ENCODE measurements at places on chromosomes 6 and 20.

DNA sequence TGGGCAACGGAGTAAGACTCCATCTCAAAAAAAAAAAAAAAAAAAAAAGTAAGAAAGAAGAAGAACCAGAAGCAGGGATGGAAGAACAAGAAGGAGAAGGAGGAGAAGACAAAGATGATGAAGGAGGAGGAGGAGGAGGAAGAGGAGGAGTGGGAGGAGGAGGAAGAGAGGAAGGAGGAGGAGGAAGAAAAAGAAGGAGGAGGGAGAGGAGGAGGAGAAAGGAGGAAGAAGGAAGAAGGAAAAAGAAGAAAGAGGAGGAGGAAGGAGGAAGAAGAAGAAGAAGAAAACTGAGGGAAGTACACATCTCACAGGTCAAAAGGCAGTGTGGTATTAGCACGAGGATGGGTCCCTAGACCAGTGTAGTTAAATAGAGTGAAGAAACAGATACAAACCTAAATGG is 65.1 kb upstream of the SCAF8 start:
- DNase-seq = no peak

DNA sequence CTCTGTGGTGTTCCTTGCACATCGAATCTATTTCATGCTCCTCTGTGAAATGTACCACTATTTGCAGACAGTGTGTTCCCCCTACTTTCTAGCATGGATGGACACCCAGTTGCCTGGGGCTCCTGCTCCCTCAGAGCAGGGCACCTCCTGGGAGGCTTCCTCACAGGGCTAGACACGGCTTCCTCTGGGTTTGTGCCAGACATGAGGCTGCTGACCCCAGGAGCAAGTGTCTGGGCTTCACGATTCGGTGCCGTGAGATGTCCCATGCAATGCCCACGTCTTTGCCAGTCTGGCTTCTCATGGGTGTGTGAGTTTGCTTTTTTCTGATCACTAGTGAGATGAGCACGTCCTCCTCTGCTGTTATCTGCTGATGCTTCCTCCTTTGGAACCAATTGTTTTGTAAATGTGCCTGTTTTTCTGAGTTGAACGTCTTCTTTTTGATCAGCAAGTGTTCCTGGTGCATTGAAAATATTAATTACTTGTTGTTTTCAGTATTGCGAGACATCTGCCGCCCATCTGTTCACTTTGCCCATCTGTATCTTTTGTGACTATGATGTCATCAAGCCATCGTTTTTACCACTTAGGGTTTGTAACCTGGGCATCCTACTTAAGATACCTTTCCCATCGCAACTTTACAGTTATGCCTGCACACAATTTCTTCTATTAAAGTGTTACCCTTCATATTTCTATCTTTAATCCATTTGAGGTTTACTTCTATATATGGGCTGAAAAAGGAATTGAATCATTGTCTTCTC is 92.0 kb downstream of the TTLL2 start:
- no peak for DNase-seq

GRCh38 chr6:5994999-5995657 is 11.6 kb downstream of the NRN1 start:
- DNase-seq = no peak

DNA sequence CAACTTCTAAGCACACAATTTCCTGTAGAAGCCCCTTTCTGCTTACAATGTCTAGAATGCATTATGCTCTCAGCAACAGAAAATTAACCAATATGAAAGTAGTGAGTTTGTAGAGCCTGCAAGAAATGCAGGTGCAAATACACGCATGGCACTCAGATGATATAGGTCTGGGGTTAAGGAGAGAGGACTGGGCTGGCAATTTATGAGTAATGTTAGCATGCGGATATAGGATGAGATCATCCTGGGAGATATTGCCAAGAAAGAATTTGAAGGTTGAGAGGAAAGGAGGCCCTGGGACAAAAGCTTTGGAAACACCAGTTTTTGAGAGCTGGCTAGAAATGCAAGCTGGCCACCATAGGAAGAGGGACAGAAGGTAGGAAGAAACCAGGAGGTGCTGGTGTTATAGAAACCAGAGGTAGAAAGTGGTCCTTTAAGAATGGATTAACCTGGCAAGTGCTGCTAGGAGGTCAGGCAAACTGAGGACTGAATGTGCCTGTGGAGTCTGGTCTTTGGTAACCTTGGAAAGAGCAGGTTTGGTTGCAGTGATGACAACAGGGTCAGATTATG is 183.2 kb upstream of the MYLIP start:
- DNase-seq = no peak

DNA sequence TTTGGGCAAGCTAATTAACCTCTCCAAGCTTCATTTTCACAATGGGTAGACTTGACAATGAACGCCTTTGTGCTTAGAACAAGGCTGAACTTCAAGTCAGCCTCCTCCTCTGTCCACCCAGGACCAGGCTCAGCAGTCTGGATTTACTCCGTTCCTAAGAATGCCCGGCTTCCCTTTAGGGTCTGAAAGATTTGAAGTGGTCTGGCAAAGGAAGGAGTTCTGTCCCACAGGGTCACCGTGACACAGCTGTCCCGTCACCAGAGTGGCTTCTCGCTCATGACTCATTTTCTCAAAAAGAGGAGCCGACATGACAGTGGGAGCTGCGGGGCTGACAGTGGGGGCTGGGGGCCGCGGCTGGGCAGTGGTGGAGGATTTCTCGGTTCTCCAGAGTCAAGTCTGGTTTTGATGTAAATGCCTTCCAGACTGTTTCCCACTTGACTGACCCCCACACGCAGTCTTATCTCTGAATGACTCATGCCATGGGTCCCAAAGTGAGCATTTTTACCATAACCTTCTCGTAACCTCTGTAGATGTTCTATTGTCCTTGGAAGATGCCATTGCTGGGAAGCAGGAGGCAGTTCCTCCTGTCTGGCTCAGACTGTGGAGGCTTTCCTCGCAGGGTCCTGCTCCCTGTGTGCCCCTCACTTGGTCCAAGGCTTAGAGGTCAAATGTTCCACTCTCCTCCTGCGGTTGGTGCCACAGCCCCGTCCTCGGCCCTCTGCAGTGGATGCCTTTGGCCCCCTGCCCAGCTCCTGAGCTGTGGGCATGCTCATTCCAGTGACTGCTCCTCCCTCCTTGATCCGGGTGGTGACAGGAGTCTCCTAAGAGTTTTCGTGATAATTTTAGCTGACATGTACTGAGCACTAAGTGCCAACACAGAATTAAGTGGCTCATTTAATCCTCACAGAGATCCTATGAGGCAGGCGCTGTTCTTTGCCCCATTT is 253.1 kb downstream of the FNDC1 start:
- DNase-seq = no peak

DNA sequence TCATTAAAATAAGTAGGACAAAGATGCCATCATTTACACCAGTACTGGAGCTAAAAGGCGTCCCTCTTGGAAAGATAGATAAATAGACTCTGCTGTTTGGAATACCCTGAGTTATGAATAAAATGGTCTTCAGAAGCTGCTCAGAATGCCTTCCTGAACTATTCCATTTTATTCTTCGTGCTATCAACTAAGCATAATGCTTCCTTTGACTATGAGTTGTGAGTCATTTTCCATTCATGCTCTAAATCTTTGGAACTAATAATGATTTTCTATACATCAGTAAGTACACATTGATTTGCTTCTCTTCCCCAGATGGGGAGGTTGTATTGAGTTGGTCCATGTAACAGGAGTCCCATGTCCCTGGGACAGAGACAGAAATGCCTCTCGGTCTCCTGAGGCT is 98.3 kb upstream of the PDE7B start:
- no peak for DNase-seq

- DNase-seq = no peak
These were observed 470.9 kb downstream of the TFAP2A start for GRCh38 chr6:9943986-9944385.

- no peak for DNase-seq
These were observed 43.6 kb upstream of the IYD start for GRCh38 chr6:150325066-150325772.

DNA sequence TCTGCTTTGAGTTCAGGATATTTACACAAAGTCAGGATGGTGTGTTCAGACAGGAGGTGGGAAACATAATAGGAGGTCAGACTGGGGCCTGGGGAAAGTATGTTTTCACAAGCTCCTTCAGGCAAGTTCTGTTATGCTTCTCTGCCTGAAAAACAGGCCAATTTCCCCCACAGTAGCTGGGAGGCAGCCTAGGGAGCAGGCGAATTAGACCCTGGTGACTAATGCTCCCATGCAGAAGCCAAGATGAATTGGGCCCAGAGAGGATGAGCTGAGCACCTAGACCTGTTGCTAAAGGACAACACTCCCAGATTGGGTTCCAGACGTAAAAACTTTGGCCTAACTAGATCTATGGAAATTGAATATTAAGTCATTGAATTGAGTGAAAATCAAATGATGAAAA is 142.2 kb upstream of the MAP3K7 start:
- no peak for DNase-seq

GRCh38 chr20:54076259-54076658 is 5.9 kb upstream of the BCAS1 start:
- no peak for DNase-seq

- DNase-seq = no peak
These were observed 30.9 kb upstream of the CD83 start for GRCh38 chr6:14086701-14087100.

- DNase-seq = no peak
These were observed 56.5 kb upstream of the PKIB start for GRCh38 chr6:122553697-122554096.

- no peak for DNase-seq
These were observed 6.5 kb downstream of the MBOAT1 start for GRCh38 chr6:20205722-20206161.

- DNase-seq = no peak
These were observed 108.7 kb downstream of the CARMIL1 start for GRCh38 chr6:25387911-25388310.

GRCh38 chr6:153634416-153634815 is 404.6 kb upstream of the OPRM1 start:
- DNase-seq = no peak

DNA sequence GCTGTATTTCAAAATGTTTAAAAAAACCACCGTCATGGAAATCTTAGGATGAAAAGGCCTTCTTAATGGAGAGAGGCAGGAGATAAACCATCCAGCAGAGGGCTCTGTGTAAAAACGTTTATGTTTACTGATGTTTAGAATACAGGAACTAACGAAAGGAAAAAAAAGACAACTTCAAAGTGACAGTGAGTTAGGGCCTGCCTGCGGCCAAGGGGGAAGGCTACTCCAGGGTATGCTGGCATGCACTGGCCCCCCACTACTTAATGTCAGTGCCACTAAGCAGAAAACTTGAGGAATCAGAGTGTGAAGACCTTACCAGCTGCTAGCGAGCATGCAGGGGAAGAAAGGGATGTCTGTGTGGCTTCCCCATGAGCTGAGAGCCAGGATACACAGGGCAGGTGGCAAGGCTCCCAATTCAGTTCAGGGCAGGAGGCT is 47.7 kb downstream of the AKAP7 start:
- DNase-seq = no peak

- no peak for DNase-seq
These were observed 201.9 kb downstream of the MOXD1 start for GRCh38 chr6:132199343-132199742.

- DNase-seq = no peak
These were observed 20.2 kb upstream of the REV3L start for GRCh38 chr6:111503194-111503593.

- DNase-seq = no peak
These were observed 11.3 kb upstream of the NSFL1C start for GRCh38 chr20:1477896-1478490.

GRCh38 chr20:62832951-62833391 is 16.1 kb downstream of the COL9A3 start:
- no peak for DNase-seq

GRCh38 chr20:37567331-37567665 is 39.6 kb upstream of the BLCAP start:
- DNase-seq = no peak

DNA sequence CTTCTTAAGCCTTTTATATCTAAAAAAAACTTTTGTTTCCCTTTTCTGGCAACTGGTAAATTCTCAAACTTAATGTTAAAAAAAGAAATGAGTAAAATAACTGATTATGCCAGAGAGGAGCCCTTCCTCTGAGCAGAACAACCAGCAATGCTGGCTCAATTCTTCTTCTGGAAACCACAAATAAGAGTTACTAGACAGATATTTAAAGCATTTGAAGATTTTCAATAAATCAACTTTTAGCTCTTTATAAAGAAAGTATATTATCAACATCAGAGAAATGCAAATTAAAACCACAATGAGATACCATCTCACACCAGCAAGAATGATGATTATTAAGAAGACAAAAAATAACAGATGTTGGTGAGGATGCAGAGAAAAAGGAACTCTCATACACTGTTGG is 61.1 kb upstream of the TCF21 start:
- no peak for DNase-seq

DNA sequence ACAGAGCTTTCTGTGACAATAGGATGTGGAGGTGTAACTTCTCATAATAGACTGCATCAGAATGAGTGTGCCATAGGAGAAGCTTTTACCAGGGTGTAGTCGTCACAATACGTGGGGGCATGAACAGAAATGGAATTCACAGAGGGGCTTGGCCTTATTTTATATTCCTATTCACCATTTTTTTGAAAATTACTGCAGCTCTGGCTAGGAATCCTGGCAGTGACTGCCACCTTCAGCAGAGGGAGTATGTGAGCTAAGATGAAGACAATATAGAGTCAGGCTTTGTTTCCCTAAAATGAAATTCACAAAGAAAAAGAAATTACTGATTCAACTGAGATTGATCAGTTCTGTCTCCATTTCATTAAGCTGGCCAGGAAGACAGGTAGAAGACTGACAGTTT is 13.9 kb downstream of the TOMM6 start:
- DNase-seq = no peak

DNA sequence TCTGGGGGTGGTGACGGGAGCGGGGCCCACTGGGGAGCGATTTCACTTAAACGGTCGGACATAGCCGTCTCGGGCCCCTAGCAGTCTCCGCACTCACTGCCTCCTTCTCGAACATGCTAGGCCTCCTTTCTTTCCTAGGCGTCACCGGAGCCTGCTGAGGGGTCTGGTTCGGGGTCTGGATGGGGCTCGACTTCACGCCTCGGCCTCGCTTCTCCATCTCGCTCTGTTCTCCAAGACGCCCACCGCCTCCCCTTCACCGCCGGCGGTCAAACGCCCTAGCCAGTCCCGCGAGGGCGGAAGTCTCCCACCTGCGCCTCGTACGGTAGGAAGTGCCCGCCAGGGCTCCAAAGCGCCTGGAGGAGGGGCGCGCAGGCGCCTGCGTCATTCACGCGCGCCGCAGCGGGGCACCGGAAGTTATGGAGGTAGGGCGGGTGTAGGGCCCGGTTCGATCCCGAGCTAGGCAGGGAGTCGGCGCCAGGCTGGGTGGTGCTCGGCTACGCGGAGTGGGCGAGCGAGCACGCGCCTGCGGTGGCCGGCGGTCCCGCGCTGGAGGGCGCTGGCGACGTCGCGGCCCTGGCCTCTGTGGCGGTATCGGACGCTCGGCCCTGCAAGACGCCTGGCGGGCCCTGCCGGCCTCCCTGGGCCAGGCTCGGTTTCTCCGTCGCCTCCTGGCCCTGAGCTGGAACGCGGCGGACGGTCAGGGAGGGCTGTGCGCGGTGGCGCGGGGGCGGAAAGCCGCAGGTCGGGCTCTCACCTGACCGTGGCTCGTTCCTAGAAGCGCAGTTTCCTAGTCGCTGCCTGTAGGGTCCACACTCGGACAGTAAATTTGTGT is at the start of the genes DYNLT2 and ERMARD:
Gene DYNLT2, minus strand, starts transcription at position 331 of the 832 bp plus-strand sequence. Its CDS starts 114 bp downstream, at position 217.
Gene ERMARD, plus strand, starts transcription at position 381 of the 832 bp plus-strand sequence. Its CDS starts 36 bp downstream, at position 417.
- DNase-seq = peak; percentile 92
